Neural progenitor cell (in vitro differentiated cells): ENCODE measurements at places on chromosomes 5 and 9. TPM values are rescaled to one million over a fixed set of nuclear protein-coding genes. Genes with fewer than 3 reads are reported as not detected.
A peak's percentile ranks its signal among the peaks of the same experiment; 100 is the strongest.

DNA sequence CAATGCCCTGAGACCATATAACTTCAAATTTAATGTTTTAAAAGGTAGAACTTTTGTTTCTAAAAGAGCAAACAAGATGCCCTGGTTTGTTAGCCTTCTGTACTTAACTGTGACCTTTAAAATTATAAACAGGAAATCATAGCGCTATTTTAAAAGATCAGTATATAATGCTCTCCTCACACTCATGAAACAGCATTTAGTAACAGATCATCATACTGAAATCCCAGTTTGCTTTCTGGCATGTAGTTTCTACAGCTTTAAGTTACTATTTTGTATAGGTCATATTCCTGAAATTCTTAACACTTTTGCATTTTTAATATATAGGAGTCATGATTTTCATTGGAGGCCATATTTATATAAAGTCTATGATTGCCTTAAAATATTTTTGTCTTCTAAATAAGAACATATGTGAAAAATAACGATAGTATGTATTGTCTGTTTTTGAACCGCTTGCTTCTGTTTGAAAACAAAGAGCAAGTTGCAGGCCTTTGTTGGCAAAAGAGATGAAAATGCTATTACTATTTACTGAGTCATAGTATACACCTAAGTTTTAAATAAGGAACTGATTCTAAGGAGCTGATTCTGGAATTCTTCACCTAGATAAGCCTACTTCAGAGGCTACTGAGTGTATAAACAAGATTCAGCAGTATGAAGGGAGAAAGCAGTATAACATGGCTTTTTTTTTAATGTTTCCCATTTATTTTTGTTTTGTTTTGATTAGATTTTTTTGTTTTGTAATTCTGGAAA, 20.5 kb downstream of the SRFBP1 start:
- DNase-seq, result no peak

DNA sequence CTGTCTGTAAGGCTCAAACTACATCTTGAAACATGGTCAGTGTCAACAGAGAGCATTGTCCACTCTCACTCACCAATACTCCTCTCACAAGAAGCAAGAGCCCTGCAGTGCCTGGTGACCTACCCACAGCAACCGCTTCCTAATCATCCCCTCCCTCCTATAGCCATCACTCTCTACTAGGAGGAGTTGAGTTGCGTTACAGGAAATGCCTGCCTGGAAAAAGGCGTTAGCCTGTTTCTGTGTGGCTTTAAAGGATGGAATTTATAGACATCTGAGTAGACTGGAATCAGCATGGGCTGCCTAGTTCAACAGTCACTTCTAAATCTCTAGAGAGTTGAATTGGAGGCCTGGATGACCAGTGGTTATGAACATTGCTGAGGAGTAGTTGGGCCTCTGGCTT, 108.3 kb upstream of the FER start:
- no peak for DNase-seq

DNA sequence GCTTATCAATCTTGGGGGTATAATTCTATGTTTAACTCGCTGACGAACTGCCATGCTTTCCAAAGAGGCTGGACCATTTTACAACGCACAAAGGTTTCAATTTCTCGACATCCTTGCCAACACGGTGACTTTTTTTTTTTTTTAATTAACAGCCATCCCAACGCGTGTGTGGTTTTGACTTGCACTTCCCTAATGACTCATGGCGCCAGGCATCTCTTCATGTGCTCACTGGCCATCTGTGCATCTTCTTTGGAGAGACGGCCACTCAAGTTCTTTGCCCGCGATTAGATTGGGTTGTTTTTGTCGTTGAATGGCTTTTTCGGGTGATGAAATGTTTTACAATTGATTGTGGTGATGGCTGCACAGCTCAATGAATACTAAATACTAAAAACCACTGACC, 12.5 kb upstream of the CARD9 start:
- no peak for DNase-seq

DNA sequence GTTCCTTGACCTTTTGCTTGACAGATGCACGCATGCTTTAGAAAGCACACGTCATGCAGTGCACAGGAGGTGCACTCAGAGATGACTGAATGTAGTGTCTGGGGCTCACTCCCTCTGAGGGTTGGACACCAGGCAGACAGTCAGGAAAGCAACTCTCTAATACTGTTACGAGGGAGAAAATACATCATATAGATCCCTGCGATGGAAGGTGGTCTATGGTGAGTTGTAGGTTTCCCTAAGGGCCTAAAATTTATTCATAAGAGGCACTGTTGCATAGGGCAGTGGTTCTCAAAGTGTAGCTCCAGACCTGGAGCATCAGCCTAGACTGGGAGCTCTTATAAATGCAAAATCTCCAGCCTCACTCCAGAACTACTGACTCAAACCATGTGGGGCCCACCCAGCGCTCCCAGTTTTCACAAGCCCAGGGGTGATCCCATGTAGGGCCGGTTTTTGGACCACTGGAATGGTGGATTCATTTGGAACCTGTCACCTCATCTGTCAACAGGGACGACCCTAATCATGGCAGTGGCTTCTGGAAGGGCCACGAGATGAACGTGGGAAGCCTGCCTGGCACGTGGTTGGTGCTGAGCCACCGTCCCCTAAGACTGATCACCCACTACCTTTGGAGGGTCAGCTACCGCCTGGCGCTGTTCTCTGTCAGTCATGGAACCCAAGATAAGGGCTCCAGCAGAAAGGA, 16.8 kb upstream of the PHF19 start:
- no peak for DNase-seq

DNA sequence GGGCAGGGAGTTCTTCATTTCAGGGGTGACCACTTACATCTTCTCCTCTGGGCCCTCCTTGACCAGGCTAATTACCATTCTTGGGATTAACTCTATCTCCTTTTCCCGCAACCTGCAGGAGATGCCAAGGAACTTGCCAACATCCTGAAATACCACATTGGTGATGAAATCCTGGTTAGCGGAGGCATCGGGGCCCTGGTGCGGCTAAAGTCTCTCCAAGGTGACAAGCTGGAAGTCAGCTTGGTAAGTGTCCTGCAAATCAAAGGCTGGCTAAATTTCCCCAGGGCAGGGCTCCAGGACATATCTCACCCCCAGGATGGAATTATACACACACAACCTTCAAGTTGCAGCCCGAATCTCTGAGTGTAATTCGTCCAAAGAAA, 30.2 kb downstream of the TGFBI start:
- no peak for DNase-seq

CD74 gene
- total RNA-seq, result 9.8 and 25.6 TPM in 2 replicates

IL17B gene
- not detected in 2 replicates for total RNA-seq

- no peak for DNase-seq
Observed at GRCh38 chr9:105449081-105449480, 1.2 kb downstream of the FSD1L start.

DNA sequence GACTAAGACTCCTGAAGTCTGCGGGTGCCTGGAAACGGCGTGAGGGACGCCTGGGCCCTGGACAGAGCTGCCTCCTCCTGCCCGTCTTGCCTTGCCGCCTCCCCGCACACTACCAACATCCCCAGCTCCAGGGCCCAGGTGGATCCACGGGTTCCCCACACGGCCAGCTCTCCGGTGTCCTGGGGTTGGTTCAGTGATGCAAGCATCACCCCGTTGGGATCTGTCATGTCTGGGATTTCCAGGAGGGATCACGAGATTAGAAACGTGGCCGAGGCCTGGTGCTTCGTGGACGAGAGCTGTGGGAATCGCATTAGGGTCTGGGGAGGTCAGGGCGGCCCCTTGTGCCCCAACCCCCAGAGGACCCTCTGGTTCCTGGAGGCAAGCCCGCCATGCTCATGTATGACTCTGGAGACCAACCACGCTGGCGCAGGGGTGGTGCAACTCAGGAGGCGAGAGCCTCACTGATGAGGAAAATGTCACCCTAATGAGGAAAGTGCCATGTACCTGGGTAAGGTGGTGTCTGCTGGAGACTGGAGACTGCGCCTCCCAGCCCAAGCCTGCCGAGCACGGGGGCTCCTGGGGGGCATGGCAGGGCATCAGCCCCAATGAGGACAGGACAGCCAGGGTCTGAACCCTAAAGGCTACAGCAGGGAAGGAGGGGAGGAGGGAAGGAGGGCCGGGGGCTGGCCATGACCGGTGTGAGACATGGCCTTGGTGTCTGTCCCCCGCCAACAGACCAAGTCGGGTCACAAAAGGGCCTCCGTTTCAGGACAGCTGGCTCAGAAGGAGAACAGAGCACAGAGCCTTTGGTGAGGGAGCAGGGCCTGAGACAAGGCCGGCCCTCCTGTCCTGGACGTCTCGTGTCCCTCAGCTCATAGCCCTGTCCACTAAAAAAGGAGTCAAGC, 31.9 kb upstream of the SLC6A19 start:
- DNase-seq, result no peak

DNA sequence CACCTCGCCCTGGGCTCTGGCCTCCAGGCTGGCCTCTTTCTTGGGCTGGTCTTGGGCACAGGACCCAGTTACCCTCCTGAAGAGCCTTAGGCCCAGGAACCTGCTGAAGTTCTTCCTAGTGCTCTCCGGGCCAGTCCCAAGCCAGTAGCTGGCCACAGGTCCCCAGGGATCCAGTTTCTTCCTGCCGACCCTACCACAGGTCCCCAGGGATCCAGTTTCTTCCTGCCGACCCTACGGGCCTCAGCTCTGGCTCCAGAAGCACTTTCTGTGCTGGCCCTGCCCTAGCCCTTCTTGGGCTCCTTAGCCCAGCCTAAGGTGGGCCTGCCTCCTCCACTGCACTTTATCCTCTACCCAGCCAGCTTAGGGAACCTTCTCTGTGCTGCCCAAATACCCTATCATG, 18.2 kb upstream of the CACFD1 start:
- DNase-seq, result no peak

- no peak for DNase-seq
Observed at GRCh38 chr9:94967482-94967881, 241.0 kb downstream of the AOPEP start.

DNA sequence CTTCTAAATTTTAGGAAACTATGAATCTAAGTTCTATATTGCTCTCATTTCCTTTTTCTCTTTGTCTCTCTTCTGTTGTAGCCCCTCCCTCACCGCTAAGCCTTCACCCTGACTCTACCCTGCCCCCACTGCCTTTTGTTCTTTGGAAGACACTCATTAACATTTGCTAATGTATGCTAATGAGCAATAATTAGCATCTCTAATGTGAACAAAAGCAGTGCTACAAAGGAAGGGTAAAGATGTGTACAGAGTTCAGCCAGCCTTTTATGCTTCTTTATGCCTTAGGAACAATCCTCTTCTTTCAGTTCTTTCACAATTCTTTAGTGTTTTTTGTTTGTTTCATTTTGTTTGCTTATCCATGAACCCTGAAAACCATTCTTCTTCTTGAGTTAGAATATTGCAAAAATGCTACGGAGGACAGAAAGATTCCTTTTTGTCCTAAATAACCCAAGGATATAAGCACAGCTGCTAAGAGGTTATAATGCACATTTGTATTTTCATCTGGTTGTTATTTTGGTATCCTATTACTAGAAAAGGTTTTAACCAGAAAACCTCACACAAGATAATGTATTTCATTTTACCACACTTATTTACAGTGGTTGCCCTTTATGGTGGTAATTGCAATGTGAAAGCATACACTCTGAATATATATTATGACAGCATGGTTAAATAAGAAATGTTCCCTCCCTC, 159.3 kb downstream of the TMC1 start:
- DNase-seq, result peak; percentile 64

KCNV2 gene
- not detected in 2 replicates for total RNA-seq

GNA14 gene
- total RNA-seq, result 0.15 TPM in 1 of 2 replicates, not detected in the other

SLC34A1 gene
- total RNA-seq, result not detected in 2 replicates

DNA sequence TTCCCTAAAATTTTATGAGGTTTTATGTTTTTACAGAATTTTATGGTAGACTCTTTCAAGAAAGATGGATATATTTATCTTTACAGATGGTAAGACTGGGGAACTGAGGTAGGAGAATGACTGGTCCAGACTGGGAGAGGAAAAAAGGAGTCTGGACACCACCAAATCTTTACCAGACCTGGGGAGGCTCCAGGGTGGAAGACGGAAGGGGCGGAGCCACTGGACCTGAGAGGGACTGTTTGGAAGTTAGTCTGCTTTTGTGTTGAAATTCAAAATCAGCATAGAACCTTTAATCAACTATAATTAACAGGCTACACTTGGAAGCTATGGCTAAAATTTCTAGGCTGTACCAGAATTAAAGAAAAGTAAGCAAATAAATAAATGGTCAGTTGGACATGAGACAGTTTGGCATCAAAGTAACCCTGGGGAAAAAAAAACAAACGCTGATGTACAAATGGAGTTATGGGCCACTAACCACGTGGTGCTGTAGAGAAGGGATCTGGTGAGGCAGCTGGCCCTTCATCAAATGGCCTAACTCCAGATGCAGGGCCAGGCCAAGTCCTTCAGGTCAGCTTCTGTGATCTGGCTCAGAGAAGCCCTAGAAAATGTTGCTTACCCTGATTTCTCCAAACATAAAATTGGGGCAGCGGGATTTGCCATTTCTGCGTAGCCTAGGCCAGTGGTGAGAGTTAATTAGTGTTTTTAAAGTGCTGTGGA, 155.1 kb downstream of the ARSB start:
- no peak for DNase-seq

ZFR gene
- 108 and 131 TPM in 2 replicates for total RNA-seq

- DNase-seq, result no peak
Observed at GRCh38 chr5:61822584-61822983, 483.4 kb upstream of the KIF2A start.

- no peak for DNase-seq
Observed at GRCh38 chr5:153818626-153819025, 220.1 kb downstream of the FAM114A2 start.

GRCh38 chr9:32384002-32384363, 460 bp upstream of the ACO1 start:
- no peak for DNase-seq

DNA sequence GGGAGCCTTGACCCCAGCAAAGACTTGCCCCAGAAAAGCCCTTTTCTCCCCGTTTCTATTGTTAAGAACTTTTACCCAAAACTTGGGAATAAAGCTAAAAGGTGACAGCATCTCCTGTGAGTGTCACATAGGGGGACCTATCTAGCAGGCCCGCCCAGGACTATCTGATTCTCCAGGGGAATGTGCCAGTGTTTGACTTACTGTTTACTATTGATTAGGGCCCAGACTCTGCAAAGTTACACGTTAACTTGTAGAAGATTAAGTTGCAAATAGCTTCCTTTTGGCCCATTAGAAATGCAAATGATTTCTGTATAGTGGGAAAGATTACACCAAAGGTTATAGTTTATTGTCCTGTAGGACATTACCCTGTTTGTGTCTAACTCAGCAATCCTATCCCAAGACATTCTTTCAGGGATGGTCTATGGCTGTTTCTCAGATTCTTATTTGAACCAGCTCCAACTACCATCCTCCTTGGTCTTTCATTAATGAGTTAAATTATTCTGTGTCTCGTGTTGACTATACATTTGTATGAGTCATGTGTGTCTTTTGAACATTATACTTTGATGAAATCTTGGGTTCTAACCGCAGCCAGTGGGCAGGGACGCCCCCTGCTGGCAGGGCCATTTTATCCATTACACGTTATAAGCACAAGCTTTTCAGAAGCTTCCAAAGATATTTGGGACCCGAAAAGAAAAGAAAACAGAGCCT, 60.7 kb downstream of the HRH2 start:
- peak; percentile 57 for DNase-seq

GRCh38 chr5:52523701-52524100, 264.0 kb upstream of the ITGA1 start:
- DNase-seq, result no peak

GRCh38 chr5:146794326-146795029, 84.1 kb downstream of the PPP2R2B start:
- no peak for DNase-seq

- peak; percentile 82 for DNase-seq
Observed at GRCh38 chr9:136644593-136645351, 17.9 kb upstream of the EGFL7 start.
